Natural killer cell treated with Interleukin-12 subunit alpha and Interleukin-12 subunit beta and Interleukin-15 and Interleukin-18, amount 100 ng/mL, for 72 hours (primary cell): ENCODE measurements at places on chromosomes 2 and 18. TPM values are rescaled to one million over a fixed set of nuclear protein-coding genes. Genes with fewer than 3 reads are reported as not detected.

- DNase-seq = no peak
These were observed 150.3 kb upstream of the TNP1 start for GRCh38 chr2:217010173-217010572.

GRCh38 chr2:120820953-120821279 is 85.2 kb downstream of the GLI2 start:
- DNase-seq = peak; percentile 37

GRCh38 chr2:177888581-177888980 is 184.0 kb downstream of the PDE11A start:
- DNase-seq = no peak

DNA sequence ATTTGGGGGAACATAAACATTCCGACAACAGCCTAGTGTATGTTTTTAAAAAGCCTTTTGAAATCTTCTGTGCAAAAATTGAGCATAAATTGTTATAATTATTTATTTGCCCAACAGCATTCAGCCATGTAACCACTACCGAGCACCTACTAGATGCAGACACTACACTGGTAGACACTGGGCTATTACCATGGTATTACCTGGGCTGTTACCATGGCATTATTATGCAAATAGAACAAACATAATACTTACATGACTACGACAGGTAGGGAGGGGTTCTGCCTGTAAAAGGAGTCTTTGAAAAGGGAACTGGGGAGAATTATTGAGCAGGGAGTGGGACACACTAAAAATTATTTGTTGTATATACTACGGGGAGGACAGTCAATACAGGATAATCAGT is 116.4 kb downstream of the MREG start:
- DNase-seq = no peak

GRCh38 chr2:17495590-17495989 is 22.6 kb downstream of the RAD51AP2 start:
- DNase-seq = no peak

DNA sequence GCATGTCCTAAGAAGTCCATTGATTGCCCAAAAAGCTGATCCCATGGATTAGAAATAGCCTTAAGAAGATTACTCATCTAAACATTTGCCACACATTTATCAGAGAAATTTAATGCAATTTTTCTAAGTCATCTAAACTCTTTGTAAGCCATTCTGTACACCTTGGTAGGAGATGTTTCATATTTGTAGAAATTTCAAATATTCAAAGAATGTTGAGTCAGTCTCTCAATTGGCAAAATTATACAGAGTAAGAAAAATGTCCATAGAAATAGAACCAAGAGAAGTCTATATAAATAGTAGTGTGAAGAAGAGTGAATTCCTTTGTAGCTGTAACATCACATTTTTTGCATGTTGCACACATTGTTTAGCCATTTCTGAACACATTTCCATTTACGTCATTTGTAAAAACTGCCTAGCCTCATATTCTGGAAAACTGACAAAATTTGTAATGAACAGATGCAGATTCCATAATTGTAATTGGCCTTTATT is 128.6 kb downstream of the MSTN start:
- DNase-seq = no peak

GRCh38 chr18:48714873-48715272 is 176.0 kb downstream of the CTIF start:
- DNase-seq = no peak

GRCh38 chr2:164065038-164065437 is 329.2 kb upstream of the FIGN start:
- DNase-seq = no peak

GMPPA gene
- 55.5 TPM for total RNA-seq

GRCh38 chr2:59150217-59150849 is 909.2 kb upstream of the FANCL start:
- DNase-seq = no peak
